ENCODE measurements at places on chromosomes 13 and 19.

DNA sequence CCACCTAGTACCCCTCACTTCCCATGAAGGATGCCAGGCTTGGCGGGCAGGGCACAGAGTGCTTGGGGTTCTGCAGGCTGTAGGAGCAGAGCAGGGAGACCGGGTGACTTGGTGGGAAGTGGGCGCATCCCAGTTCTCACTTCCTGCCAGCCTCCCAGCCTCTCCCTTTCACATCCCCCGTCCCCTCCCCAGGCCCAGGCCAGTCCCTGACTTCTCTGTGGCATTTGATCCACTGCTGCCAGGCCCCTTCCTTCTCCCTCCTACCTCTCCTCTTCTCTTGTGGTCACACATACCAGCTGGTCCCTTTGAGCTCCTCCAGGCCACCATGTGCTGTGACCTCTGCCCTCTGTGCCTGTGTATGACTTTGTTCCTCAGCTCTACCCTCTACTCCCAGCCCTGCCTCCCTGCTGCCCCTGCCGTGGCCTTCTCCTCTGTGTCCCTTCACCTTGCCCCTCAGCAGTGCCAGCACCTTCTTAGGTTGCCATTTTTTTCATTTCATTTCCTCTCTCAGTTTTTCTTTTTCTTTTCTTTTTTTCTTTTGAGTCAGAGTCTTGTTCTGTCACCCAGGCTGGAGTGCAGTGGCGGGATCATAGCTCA lies 19.5 kb downstream of the MYO1F start:
- no peak for DNase-seq

DNA sequence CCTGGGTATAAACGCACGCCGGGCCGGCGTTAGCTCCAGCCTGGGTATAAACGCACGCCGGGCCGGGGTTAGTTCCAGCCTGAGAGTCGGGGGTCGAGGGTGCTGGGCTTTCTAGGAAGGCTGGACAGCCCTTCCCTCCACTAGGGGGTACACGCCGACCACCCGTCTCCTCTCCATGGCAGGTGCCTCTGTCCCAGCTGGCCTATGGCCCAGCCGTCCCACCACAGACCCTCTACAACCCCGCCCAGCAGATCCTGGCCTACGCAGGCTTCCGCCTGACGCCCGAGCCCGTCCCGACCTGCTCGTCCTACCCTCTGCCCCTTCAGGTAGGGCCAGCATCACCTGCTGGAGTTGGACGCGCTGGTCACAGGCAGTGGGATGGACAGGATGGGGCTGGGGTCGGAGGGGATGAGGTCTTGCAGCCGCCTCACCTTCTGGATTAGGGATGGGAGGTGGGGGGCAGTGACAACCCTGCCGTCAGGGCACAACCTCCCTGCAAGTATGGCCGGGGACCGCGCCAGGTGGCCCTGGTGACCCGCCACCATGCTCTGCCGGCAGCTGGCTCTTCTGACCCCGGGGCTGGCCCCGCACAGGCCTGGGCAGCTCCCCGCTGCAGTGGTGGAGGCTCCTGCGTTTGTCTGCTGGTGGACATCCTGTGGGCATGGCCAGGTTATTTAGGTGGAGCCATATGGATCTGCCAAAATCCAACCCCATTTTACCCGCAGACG lies 45.8 kb downstream of the TMEM255B start:
- no peak for DNase-seq

- DNase-seq: no peak
Measured at GRCh38 chr13:79724348-79725103, 243.6 kb downstream of the NDFIP2 start.

GRCh38 chr13:31982540-31982939 lies 49.0 kb upstream of the FRY start:
- DNase-seq: no peak

- no peak for DNase-seq
Measured at GRCh38 chr19:2387367-2388288, 27.6 kb downstream of the TMPRSS9 start.

DNA sequence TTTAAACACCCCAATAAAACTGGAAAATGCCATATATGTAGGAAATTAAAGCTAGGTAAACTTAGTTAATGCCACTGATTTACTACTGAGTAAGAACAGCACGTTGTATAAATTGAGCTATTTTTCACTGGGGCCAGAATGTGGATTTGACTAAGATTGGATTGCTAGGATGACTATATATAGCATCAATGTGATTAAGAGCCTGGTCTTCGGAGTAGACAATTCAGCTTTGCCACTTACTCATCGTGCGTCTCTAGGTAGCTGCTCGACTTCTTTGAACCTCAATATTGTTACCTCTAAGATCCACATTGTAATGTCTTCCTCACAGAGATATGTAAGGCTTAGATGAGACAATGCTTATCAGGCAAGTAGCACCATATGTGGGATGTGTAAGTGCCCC lies 462.5 kb downstream of the KLF12 start:
- no peak for DNase-seq

GRCh38 chr13:111304041-111304544 lies 16.3 kb upstream of the TEX29 start:
- no peak for DNase-seq

DNA sequence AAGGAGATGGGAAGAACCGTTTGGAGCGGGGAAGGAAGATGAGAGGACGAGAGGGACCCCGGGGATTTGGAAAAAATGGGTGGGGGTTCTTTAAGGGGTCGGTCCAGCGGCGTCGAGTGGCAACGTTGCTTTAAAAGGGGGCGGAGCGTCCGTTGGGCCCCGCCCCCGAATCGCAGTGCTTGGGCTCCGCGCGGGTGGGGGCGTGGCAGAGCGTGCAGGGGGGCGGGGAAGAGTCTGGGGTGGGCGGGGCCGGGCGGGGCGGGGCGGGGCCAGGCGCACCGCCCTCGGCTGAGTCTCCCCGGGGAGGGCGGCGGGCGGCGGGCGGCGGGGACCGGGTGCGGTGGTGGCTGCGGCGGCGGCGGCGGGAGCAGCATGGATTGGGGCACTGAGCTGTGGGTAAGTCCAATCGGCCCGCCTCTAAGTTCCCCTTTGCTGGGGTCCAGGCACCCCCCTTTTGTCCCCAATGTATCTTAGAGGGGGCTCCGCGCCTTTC lies at the start of gene TRIP10:
Gene TRIP10 (plus strand): TSS at position 291 of the 493 bp plus-strand sequence. CDS start 82 bp downstream, at position 373.
- DNase-seq: no peak

DNA sequence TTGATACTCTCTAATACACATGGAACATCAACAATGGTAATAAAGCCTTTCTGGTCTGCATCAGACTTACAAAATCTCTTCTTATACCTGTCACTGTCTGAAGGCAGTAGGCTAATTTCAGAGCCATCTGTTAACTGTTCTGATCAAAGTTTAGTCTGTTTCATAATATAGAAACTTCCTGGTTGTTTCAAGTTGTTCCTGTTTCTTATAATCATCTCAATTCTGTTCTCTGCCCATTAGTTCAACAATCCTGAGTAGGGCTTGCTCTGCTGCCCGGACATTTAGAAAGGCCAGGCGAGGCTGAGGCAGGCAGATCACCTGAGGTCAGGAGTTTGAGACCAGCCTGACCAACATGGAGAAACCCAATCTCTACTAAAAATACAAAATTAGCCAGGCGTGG lies 5.4 kb upstream of the ZSCAN5A start:
- no peak for DNase-seq

- DNase-seq: no peak
Measured at GRCh38 chr19:42280815-42281145, 11.7 kb downstream of the CIC start.

- no peak for DNase-seq
Measured at GRCh38 chr13:43268632-43269031, 245.2 kb downstream of the DNAJC15 start.

GRCh38 chr13:75829830-75830229 lies 193.7 kb downstream of the LMO7 start:
- no peak for DNase-seq

DNA sequence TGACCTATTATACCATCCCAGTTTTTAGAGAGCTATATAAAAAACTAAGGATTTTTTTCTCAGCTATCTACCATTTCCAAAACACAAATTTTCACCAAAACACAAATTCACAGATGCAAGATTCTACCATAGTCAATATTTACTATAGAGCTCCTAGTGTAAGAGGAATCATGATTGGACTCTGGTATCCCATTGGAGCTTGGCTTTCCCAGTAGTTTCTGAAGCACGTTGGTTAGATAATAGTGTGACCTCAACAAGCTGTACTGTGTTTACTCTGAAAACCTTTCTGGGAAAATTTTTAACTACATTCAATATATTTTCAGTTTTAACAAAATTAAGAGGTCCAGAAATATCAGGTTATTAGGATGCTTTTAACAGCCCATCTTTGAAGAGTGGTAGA lies 660.6 kb upstream of the SLC10A2 start:
- DNase-seq: no peak

- DNase-seq: no peak
Measured at GRCh38 chr19:35045667-35046300, 4.3 kb downstream of the HPN start.

- no peak for DNase-seq
Measured at GRCh38 chr19:41319500-41320184, 9.7 kb downstream of the CCDC97 start.

- no peak for DNase-seq
Measured at GRCh38 chr19:51822946-51823345, 28.0 kb downstream of the FPR3 start.

DNA sequence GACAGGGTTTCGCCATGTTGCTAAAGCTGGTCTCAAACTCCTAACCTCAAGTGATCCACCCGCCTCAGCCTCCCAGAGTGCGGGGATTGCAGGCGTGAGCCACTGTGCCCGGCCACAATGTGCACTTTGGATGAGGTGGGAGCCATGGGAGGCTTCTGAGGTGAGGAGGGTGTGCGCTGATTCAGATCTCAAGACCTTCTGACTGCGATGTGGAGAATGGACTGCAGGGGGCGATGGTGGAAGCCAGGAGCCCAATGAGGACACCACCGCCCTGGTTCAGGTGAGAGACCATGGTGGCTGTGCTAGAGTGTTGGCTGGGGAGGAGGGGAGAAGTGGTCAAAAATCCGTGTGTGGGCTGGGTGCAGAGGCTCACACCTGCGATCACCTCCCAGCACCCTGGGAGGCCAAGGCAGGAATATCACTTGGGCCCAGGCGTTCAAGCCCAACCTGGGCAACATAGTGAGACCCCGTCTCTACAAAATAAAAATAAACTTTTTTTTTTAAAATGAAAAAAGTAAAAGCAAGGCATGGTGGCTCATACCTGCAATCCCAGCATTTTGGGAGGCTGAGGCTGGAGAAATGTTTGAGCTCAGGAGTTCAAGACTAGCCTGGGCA lies 5.6 kb downstream of the INAFM1 start:
- no peak for DNase-seq

- no peak for DNase-seq
Measured at GRCh38 chr13:63595811-63596210, 2180.2 kb upstream of the PCDH20 start.

DNA sequence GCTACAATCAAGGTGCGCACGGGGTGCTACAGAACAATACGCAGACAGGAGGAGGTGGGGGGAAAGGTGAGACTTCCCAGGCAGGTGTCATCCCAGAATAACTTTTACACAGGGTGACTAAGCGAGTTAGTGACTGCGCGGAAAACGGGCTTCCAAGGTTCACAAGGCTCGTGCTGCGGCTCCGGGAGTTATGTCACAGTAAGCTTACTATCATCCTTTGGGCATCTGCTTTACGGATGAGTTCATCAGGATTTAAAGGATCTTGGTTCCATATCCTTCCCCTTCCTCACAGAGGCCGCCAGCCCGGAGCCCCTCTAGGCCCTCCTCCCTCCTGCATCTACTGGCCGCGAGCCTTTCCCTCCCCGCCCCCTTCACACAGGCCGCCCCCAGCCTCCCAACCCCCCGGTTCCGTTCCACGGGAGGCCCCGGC lies 474 bp upstream of the IFT88 start:
- no peak for DNase-seq

GRCh38 chr13:21458813-21459701 lies at the start of gene ZDHHC20:
ZDHHC20 (minus strand) TSS chr13:21459303; CDS start chr13:21459171, 132 bp downstream.
- DNase-seq: peak; percentile 43

- no peak for DNase-seq
Measured at GRCh38 chr13:28705461-28706083, 13.2 kb downstream of the SLC46A3 start.

- DNase-seq: no peak
Measured at GRCh38 chr19:6718741-6719539, 1.5 kb downstream of the C3 start.

DNA sequence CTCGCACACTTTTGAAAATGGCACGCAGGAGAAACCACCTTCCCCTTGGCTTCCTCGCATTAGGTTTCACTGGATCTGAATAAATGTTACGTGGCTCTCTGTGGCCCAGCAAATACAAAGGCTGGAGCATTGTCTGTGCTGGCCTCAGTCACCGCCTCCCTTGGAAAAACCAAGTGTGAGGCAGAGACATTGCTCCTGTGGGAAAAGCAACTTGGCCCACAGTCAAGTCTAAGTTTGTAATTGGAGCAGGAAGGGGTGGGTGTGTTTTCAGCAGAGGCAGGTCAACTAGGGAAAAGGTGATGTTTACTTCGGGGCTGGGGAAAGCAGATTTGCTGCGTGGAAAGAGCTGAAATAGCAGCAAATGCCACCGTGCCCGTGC lies 101.6 kb downstream of the IRS2 start:
- DNase-seq: no peak

- DNase-seq: no peak
Measured at GRCh38 chr13:98133946-98134345, 8.9 kb upstream of the FARP1 start.

GRCh38 chr19:3084943-3085342 lies 9.2 kb upstream of the GNA11 start:
- no peak for DNase-seq

- no peak for DNase-seq
Measured at GRCh38 chr13:114140906-114141250, 8.5 kb upstream of the RASA3 start.

DNA sequence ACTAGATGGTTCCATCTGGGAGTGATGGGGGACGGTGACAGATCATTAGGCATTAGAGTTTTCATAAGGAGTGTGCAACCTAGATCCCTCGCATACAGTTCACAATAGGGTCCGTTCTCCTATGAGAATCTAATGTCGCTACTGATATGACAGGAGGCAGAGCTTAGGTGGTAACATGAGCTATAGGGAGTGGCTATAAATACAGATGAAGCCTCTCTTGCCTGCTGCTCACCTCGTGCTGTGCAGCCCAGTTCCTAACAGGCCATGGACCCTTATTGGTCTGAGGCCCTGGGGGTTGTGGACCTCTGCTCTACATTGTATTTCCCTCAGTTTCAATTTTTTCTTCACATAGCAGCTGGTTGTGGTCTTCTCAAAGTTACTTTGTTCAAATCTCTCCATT lies 56.5 kb downstream of the CDK8 start:
- no peak for DNase-seq

GRCh38 chr19:29928831-29929230 lies 13.2 kb upstream of the URI1 start:
- DNase-seq: no peak

DNA sequence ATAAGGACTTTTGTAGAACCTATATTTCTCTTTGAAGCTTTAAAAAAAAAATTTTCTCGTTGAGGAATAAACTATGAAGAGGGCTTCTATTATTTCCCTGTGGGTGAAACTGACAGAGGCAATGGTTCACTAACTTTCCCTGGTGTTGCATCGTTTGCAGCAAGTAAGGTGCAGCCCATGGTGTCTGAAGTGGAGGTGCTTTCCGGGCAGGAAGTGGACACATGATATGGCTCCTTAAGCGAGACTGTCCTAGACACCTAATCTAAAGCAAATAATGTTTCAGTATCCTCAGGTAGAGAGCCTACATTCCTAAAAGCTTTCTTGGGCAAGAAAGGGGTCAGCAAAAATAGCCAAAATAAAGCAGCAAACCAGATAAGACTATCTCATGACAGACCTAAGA lies 437.6 kb upstream of the ARGLU1 start:
- no peak for DNase-seq
